Stimulated activated CD4-positive, alpha-beta T cell treated with anti-CD3 and anti-CD28 coated beads, Interleukin-1b, Interleukin-23, amount 100 ng/mL, for 1 hour (primary cell): ENCODE measurements at places on chromosomes 16 and 17.

- no peak for DNase-seq
Measured at GRCh38 chr17:42337442-42337841, 49.1 kb downstream of the STAT5A start.

DNA sequence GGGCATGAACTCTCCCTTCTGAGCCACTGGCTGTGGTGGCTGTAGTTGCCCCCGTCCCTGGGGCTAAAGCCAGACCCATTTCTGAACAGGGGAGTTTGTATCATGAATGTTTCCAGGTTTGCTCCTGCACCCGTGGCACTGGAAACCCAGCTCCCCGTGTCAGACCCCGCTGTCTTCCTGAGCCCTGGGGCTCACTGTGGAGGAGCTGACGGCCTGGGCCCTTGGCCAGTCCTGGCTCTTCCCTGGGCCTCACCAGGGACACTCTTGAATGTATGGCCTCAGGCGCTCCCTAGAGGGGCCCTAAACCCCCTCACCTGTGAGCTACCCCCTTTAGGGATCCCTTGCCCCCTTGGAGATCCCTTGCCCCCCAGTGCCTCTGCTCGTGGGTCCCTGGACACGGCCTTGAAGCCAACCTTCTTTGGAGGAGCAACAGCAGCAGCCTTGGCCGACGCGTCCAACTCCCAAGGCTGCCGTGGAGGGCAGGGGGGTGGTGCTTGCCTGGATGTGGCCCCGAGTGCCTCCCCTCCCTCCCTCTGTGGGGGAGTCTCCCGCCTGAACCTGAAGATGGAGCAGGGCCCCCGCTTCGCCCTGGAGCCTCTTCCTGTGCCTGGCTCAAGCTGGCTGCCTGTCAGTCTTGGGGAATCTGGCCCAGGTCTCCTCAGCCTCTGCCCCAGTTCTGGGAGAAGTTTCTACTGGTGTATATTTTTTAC is 15.9 kb downstream of the CASKIN2 start:
- DNase-seq = no peak

DNA sequence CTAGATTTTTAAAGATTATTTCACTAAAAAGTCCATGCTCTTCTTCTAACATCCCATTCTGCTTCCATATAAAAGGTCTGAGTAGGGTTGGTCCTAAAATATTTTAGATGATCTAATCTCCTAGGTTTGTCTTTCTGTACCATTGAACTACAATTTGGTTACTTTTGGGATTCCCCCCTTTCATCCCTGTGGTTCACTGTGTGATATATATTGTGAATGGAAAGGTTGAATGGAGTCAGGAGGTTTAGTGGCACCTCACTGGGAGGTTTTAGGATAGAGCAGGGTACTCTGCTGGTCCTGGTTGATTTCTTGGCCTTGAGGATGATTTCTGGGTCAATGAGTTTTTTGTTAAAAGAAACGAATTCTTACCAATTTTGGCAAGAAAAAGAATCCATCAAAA is 29.5 kb downstream of the MAP2K6 start:
- DNase-seq = no peak

- no peak for DNase-seq
Measured at GRCh38 chr17:77457572-77458201, 316.9 kb downstream of the SEC14L1 start.

GRCh38 chr17:69883120-69883519 is 191.9 kb upstream of the KCNJ16 start:
- DNase-seq = no peak

- DNase-seq = no peak
Measured at GRCh38 chr17:16199093-16199492, 16.2 kb downstream of the NCOR1 start.

GRCh38 chr16:50280932-50281331 is 14.6 kb downstream of the ADCY7 start:
- no peak for DNase-seq

GRCh38 chr16:67277294-67277998 is 1.9 kb upstream of the PLEKHG4 start:
- DNase-seq = no peak

DNA sequence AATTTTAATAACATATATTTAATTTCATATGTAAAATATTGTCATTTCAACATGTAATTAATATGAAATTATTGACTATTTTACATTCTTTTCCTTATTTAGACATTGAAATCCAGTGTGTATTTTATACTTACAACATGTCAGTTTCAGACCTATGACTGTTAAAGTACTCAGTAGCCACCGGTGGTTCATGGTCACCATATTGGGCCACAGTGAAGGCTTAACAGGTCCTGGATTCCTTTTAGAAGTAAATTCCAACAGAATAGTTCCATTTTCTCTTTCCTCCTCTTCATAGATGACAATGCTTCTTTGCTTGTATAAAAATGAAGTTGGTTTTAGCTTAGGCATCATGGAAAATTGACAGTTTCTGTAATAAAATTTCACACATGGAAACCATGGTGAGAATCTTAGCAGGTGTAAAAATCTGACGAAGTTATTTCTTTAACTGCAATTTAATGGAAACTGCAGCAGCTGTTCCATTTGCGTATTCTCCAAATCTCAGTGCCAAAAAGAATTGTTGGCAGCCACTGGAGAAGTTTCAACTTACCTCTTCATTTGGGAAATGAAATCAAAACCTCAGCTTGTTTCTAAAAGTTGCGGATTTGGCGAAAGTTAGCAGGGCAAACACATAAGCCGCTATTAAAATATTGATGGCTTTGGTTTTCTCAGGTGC is 231.1 kb downstream of the CDH13 start:
- DNase-seq = no peak

GRCh38 chr16:22648141-22648540 is 137.4 kb downstream of the NPIPB5 start:
- DNase-seq = no peak

DNA sequence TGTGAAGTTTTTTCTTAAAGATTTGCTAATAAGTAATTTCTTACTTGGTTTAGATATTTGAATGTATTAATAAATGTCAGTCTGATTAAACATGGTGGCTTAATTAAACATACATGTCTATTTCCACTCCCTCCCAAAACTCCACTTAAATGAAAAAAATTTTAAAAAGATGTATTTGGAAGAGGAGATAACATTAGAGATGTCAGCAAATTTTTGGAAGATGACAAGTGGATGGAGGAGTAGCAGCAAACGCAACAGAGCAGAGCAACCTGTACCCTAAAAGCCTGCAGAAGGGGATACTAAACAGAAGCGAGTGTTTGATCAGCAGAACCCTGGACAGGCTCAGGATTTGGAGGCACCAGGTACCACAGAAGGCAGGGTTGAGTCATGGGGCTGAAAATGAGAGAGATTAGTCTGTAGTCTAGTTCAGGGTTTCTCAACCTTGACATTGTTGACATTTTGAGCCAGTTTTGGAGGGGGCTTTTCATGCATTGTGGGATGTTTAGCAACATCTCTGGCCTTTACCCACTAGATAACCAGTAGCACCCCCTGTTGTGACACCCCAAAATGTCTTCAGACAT is 17.8 kb downstream of the LUC7L3 start:
- DNase-seq = no peak

DNA sequence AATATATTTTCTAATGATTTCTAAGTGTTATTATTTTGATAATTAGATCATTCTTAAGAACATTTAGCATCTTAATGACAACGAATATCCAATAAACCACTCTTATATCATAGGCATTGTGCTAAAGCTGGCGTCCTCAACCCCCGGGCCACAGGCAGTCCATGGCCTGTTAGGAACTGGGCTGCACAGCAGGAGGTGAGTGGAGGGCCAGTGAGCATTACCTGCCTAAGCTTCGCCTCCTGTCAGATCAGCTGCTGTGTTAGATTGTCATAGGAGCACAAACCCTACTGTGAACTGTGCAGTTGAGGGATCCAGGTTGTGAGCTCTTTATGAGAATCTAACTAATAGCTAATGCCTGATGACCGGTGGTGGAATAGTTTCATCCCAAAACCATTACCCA is 3.7 kb downstream of the DUXB start:
- DNase-seq = no peak

- no peak for DNase-seq
Measured at GRCh38 chr16:49502136-49502881, 128.7 kb downstream of the C16orf78 start.

GRCh38 chr17:39181303-39181702 is 15.3 kb upstream of the ARL5C start:
- DNase-seq = no peak

DNA sequence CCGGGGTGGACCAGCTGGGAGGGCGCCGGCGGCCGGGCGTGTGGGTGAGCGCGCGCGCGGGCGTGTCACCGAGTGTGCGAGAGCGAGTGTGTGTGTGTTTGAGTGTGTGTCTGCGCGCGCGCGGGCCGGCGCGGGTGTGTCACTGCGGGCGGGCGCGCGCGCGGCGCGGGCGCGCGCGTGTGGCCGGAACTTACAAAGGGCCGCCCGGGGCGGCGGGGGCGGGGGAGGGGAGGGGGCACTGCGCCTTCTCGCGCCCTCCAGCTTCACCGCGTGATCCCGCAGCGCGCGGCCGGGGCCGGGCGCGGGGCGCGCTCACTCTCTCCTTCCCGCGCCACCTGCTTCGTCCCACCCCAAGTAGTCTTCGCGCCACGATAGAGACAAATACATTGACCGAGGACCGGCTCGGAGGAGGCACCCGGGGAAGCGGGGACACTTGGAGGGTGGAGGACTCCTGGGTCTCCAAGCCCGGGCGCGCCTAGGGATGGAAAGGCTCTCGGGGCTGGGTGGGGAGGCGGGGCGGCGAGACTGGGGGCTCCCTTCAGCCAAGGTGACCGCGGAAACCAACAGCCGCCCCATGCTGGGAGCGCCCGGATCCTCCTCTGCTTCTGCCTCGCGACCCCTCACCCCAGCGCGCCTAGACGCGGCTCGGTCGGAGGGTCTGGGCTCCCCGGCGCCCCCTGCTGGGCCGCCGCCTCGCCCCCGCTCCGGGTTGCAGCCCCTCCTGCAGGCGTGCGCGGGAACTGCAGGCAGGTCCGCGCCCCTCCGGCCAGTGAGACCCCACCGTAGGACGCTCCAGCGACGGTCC is at the start of gene SRCIN1:
SRCIN1 (minus strand) TSS at position 112 of the 805 bp plus-strand sequence. CDS start 247 bp downstream, outside the sequence.
- no peak for DNase-seq

DNA sequence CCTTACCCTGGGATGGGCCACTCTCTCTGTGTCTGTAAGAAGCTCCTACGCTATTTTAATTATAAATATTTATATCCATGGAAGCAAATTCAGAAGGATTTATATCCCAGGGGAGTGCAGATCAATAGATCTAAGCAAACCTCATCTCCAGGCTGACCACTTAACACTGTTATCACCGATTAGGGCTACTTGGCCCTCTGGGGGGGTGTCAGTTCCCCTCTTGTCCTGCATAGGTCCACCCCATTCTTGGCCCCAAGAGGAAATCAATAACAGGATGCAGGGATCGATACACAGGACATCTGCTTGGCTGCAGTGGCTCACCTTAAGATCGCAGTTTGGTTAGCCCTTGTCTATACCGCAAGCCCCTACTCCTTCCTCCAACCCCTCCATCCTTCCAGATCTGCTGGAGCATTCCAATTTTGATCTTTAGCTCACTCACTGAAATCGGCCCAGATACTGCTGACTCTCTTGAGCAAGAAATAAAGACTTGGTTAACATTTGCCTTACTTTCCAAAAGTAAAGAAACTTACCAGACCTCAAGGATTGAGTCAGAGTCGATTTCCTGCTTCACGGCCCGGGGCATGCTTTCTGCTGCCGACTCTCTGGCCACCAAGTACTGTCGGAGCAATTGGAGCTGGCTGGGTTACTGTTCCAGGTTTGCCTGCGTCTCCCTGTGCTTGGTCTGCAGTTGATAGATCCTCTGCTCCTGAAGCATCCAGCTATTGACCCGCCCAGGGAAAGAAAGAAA is 112.3 kb upstream of the PMFBP1 start:
- DNase-seq = no peak

DNA sequence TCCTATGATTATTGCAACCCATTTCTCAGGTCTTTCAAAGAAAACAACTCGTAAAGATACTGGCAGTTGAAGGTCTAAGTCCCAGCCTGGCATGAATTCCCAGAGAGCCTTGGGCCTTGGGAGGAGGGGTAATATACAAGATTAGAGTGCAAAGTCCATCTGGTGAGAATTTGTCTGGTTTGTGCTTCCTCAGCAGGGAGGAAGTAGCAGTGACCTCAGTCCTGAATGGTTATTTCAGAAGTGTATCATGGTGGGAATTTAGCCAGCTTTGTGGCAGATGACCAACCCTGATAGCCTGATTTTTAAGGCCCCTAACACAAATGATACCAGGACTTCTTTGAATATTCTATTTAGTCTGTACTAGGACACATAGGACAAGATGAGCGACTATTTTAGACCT is 151.2 kb upstream of the TBX2 start:
- DNase-seq = no peak

- no peak for DNase-seq
Measured at GRCh38 chr16:83615141-83615952, 192.4 kb upstream of the HSBP1 start.

DNA sequence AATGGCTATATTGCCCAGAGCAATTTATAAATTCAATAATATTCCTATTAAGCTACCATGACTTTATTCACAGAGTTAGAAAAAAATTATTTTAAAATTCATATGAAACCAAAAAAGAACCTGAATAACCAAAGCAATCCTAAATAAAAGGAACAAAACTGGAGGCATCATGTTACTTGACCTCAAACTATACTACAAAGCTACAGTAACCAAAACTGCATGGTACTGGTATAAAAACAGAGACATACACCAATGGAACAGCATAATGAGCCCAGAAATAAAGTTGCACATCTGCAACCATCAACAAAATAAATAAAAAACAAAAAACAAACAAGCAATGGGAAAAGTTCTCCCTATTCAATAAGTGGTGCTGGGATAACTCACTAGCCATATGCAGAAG is 203.2 kb downstream of the RGS9 start:
- DNase-seq = no peak

- DNase-seq = no peak
Measured at GRCh38 chr17:67637901-67638641, 79.7 kb upstream of the NOL11 start.

DNA sequence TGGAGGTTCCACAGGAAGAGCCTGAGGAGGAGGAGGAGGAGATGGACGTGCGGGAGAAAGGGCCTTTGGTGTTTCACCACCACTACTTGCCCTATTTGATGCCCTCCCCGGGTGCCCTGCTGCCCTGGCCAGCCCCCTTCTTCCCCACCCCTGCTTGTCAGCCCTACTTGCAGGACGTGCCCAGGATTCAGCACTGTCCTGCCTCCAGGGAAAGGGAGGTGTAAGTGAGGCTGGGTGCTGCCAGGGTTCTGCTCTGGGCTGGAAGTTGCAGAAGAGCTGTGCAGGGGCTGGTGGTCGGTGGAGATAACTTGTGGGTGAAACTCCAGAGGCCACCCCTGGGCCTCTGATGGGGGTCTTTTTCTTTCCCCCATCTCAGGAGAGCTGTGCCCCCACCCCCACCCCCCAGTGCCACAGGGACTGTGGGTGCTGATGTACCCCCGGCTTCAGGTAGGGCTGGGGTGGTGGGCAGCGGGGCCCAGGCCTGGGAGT is 3.0 kb downstream of the PRR29 start:
- DNase-seq = no peak
